Naive thymus-derived CD4-positive, alpha-beta T cell (primary cell): ENCODE measurements at places on chromosomes 12 and 14.

- DNase-seq: no peak
Observed at GRCh38 chr12:6187948-6188793, 12.0 kb upstream of the CD9 start.

GRCh38 chr14:23513005-23513817 is 38.4 kb downstream of the ZFHX2 start:
- DNase-seq: no peak

- no peak for DNase-seq
Observed at GRCh38 chr12:62599854-62600437, 133.3 kb downstream of the MON2 start.

DNA sequence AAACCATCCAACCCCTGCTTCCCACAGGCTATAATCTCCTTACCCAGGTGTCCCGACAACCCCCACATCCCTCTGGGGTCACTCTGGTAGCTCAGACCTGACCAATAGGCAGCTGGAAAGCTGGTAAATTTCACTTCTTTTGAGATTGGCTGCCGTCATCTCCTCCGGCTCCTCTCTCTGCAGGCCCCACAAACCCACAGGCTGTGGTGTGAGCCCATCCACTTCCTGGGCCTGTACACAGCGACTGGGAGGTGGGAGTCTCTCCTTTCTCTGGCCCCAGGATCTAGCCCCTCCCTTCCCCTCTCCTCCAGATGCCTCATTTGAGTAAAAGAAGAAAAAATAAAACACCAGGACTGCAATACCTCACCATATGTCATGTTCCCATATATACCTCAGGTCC is 709 bp downstream of the INHBC start:
- no peak for DNase-seq

GRCh38 chr14:83007641-83008225 is 1474.1 kb upstream of the SEL1L start:
- no peak for DNase-seq

GRCh38 chr12:106915635-106916026 is 40.1 kb upstream of the TMEM263 start:
- DNase-seq: no peak

DNA sequence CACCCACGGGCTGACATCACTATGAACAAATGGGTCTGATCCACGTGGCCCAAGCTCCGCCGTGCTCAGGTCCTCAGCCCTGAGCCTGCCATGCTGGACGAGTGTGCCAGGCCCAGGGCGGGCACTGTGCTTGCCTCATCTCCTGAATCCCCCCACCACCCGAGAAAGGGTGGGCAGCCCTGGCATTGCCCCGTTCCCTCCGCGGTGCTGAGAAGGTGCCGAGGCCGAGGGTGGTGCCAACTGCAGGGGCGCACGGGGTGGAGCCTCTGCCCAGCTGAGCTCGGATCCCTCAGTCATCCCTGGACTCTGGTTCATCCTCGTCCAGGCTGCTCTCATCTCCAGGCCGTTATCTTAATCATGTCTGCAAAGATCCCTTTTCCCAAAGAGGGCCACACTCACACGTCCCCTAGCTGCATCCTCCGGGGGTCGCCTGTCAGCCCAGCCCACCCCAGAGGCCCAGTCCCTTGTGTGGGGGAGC is 60.6 kb downstream of the NOC4L start:
- DNase-seq: no peak

DNA sequence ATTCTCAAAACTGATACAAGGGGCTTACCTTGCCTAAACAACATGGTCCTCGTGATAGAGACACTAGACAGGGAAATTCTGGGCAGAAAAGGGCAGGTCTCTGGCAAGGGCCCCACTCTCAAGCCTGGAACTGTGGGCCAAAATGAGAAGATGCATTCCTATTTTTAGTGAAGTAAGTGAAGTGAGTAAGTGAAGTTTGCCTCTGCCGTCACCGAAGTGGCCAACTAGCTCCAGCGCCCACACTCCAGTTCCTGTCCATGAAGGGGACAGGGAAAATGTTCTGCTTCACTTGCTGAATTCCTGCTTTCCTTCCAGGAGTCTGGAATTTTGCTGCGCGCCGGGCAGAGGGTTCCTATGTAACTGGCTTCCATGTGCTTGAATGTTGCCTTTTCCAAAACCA is 1035.6 kb upstream of the TMEM132C start:
- DNase-seq: no peak

DNA sequence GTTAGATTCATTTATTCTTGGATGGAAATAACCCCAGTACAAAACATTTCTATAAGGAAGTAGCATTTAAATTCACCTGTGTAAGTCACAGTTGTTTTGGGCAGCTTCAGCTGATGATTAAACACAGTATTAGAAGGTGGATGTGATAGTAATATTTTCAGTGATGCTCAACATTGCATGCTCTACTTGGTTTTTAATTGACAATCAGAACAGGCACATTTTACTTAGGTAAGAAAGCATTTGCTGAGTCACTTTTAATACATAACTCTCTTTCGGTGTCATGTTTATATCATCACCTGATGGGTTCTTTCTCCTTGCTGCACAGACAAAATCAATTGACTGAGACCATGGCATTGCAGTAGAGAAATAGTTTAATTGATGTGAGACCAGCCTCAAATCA is 80.7 kb downstream of the CMAS start:
- no peak for DNase-seq

- DNase-seq: peak; percentile 58
Observed at GRCh38 chr12:64610079-64610659, at the start of gene RASSF3. TSS of gene RASSF3 (plus strand) at chr12:64610495. CDS start at chr12:64610633, 138 bp downstream.

DNA sequence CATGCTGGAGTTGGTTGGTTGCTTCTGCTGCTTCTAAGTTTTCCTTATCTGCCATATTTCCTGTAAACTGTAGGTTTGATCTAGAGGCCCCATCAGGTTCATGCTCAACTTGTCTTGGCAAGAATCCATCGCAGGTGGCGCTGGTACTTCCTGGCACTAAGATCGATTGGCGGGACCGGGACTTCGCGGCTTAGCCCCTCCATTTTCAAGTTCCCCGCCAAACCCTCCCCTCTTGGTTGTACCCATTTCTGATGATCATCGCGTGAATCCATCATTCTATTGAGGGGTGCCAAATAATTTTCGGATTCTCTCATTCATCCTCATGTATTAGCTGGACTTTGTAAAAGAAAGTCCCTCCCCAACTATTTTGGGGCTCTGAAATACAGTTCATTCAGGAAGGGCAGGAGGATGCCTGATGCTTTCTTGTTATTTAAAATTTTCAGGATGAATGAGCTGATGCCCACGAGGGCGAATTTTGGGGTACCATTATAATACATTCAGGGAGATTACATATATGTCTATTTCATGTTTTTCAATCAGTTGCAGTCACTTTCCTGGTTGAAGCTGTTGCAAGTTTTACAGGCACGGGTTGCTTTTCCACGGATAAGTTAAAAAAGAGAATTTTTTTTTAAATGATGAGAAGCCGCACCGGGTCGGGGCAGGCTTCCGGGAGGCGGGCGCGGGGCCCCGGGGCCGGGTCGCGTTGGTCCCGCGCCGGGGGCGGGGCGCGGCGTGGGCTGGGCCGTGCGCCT is 395 bp upstream of the BRI3BP start:
- DNase-seq: peak; percentile 67

- DNase-seq: no peak
Observed at GRCh38 chr14:25667387-25667786, 617.4 kb upstream of the STXBP6 start.

DNA sequence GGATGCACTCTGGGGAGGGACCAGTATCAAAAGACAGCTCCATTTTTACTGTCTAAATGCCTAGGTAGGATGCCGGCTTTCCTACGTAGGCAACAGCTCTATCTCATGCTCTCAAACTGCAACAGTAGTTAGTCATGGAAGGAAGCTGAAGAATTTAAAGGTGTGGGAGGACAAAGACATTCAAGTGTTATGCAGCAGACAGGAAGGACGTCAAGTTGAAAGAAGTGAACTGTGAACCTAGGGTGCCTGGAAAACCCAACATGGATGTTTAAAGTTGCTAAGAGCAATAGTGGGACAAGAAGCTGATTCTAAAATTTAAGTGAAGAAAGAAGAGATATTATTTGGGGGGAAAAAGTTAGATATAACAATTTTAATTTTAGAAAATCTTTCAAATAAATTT is 5.9 kb downstream of the SEC23A start:
- no peak for DNase-seq

- no peak for DNase-seq
Observed at GRCh38 chr14:105378873-105379685, 19.3 kb upstream of the TEX22 start.

DNA sequence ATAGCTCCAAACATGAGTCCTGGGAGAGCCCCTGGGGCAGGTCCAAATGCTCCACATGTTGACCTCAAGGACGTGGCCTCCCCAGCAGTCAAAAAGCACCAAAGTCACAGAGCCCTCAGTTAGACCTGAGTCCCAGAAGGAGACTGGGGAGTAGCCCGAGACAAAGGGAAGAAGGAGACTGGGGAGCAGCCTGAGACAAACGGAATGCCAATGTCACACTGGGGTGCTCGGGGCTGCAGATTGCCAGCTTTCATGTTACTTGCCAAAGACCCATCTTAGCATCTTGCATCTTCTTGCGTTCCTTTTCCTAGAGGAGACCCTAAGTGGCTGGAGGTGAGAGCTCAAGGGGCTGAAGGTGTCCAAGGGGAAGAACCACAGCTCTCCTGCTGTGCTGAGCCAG is 14.9 kb downstream of the PLEKHD1 start:
- no peak for DNase-seq

- no peak for DNase-seq
Observed at GRCh38 chr12:42282294-42282693, 43.6 kb downstream of the ZCRB1 start.

DNA sequence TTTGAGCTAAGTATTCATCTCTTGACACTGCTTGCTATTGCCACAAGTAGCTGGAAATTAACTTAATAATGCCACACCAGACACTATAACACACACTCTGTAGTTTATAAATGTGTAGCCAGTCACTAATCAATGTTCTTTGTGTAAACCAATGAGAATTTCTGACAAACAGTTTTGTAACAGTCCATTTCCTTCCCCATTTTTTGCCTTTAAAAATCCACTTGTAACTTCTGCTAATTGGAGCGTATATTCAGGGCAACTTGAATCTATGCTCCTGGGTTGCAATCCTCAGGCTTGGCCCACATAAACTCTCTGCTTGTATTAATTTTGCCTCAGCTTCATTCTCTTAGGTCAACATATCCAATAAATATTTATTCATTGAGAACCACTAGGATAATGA is 125.0 kb upstream of the DHRS4 start:
- no peak for DNase-seq

DNA sequence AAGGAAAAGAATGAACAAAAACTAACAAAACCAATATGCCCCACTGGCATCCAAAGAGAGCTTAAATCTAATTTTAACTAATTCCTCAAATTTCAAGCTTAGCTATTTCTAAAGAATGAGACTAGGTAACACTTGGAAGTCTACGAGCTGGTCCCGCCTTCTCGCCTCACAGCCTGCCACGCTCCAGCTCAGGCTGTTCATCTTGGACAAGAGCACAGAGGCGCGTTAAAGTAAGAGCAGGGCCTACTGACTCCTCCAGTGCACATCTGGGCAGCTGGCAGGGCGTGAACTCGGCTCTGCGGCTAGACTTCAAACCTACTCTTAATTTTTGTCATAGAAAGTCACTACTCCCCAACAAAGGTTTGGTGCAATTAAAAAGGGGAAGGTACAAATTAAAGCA is 64.6 kb downstream of the DICER1 start:
- DNase-seq: no peak

GRCh38 chr14:93745603-93746273 is 42.5 kb downstream of the PRIMA1 start:
- no peak for DNase-seq

DNA sequence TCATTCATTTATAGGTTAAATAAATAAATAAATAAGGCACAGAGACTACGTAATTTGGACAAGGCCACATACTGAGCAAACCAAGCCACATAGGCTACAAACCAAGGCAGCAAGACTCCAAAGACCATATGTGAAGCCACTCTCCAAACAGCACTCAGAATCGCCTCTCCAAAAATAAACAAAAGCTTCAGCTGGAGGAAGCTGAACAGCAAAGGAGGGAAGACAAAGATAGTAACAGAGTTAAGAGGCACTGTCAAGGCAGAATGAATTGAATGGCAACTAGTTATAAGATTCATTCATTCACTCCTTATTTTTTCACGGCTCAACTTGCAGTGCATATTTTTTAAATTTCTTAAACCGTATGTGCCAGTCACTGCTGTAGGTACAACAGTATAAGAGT is 200.5 kb upstream of the GRIP1 start:
- DNase-seq: no peak

DNA sequence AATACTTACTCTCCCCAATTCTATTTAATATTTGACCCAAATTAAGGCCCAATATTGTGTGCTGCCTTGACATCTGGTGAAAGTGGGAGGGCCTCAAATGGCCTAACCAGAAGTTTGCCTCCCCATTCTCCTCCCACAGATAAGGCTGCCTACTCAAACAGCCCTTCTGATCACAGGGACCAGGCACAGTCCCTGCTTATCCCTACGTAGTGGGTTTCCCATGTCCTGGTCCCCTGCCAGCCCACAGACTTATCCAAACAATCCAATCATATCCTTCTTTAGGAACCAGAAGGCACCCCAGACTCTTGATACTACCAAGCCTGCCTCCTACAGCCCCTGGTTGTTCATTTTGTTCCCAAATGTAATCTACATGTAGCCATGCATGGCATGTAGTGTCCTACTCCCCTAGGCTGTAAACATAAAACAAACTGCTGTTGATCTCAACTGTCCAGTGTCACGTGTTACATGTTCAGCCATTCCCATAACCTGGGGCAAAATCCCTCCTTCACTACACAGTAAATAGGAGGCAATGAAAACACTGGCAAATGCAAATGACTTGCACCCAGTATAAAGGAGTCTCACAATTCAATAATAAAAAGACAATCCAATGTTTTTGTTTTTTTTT is 49.3 kb downstream of the EEA1 start:
- DNase-seq: no peak

GRCh38 chr12:26535826-26536225 is 297.2 kb downstream of the ITPR2 start:
- DNase-seq: no peak

DNA sequence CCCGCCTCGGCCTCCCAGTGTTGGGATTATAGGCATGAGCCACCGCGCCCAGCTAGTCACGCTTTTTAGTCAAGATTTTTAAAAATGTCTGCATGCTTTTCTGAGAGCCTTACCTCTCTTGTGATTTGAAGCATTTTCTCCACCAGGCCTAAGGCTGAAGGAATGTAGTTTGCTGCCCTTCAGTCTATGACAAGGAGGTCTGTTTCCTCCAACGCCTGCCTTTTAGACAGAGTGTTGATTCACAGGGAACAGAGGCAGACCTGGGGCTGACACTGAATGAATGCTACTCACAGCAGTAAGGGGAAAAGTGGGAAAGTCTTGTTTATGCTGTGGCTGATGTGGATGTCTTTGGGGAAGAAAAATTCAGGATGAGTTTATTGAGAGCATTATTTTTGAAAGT is 27.2 kb upstream of the MDM2 start:
- no peak for DNase-seq

GRCh38 chr12:112992541-112993398 is 14.5 kb downstream of the OAS2 start:
- DNase-seq: peak; percentile 52

DNA sequence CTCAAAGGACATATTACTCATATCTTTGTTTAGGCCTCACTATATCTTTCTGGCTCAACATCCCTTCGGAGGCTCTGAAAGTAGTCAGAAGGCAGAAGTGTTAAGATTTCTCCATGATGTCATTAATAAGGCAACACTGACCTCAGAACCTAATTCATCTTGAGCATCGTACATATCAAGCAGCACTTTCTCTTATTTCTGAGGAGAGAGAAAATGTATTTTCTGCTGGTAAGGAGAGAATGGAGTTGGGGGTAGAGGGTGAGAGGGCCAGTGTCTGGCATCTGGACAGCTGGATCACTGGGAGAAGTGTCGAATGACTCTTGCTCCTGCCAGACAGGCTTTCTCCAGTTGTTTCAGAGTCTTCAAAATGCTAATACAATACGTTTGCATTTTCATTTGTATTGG is 213.2 kb upstream of the PRICKLE1 start:
- DNase-seq: no peak
